ENCODE measurements at places on chromosomes 2 and 18.

DNA sequence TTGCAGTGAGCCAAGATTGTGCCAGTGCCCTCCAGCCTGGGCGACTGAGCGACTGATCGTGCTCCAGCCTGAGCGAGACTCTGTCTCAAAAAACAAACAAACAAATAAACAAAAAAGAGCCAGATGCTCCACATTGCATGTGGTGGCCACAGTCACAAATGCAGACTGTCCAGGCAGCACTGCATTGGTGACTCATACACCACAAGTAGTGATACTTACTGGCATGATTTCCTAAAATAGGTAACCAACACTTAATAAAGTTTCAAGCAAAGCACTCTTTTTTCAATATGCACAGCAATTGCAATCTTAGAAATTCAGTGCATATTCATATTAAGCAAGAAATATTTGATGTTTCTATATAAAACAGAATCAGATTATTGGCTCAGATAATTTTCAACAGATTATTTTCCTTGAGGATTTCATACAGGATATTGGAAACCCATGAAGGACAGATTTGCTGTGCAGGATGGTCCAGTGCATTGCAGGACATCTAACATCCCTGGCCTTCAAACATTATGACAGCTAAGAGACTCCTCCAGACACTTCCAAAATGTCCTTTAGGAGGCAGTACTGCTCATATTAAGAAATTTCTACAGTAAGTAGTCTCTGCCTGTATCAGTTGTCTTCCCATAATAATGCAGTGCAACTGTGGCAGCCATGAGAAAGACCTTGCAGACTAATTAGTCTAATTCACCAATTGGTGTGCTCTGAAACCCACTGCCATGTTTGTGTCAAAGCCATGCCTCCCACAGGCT lies 10.5 kb upstream of the SLC1A4 start:
- H3K27ac ChIP-seq: no peak overlapping the region
- H3K4me1 ChIP-seq: no peaks in the 10 kb centered on the region
- H3K36me3 ChIP-seq: no peaks in the 10 kb centered on the region
- DNase-seq: no peak

DNA sequence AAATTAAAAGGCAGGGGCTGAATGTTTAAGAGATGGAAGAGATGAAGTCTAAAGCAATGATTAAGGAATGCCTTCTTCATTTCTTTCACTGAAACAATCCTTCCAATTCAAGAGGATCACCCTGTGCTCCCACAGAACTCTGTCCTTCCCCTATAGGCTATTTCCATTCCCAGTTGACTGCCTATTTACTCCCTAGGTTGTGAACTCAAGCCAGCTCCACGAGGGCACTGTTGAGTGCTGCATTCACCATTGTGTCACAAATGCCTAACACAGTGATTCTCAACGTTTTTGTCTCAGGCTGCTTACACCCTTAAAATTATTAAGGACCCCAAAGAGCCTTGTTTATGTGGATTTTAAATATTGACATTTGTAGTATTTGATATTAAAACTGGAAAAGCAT lies 112.4 kb downstream of the AOX1 start:
- no peaks in the 10 kb centered on the region for H3K36me3 ChIP-seq
- no peak overlapping the region for H3K4me3 ChIP-seq
- no peak overlapping the region for H3K27ac ChIP-seq
- no peak for DNase-seq
- peaks cover 4% of the 10 kb centered on the region for H3K4me1 ChIP-seq
- H3K27me3 ChIP-seq: no peaks in the 10 kb centered on the region

- H3K27ac ChIP-seq: no peak overlapping the region
- no peaks in the 10 kb centered on the region for H3K27me3 ChIP-seq
- H3K36me3 ChIP-seq: no peaks in the 10 kb centered on the region
- peaks cover 35% of the 10 kb centered on the region for H3K4me1 ChIP-seq
- H3K4me3 ChIP-seq: no peak overlapping the region
Observed at GRCh38 chr2:200131307-200131706, 175.2 kb upstream of the SPATS2L start.

DNA sequence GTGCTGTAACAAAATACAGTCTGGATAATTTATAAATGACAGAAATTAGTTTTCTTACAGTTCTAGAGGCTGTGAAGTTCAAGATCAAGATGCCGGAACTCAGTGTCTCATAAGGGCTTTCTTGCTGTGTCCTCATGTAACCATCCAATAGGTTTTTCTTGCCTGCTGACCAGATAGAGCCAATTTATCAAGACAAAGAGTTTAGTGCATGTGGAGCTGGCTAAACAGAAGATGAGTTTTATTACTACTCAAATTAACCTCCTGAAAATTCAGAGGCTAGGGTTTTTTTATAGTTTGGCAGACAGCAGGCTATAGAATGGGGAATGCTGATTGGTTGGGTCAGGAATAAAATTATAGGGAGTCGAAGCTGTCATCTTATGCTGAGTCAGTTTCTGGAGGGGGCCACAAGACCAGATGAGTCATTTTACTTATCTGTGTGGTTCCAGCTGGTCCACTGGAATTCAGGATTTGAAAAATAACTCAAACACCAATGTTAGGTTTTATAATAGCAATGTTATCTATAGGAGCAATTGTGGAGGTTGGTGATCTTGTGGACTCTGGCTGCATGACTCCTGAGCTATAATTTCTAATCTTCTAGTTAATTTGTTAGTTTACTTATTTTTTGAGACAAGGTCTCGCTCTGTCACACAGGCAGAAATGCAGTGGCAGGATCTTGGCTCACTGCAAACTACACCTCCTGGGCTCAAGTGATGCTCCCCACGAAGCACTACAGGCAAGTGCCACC lies 3.2 kb upstream of the PDK1 start:
- no peak overlapping the region for H3K4me3 ChIP-seq
- no peaks in the 10 kb centered on the region for H3K36me3 ChIP-seq
- H3K27ac ChIP-seq: peak overlapping the region; percentile 66
- H3K27me3 ChIP-seq: no peaks in the 10 kb centered on the region
- peak; percentile 55 for DNase-seq
- peaks cover 9% of the 10 kb centered on the region for H3K4me1 ChIP-seq

DNA sequence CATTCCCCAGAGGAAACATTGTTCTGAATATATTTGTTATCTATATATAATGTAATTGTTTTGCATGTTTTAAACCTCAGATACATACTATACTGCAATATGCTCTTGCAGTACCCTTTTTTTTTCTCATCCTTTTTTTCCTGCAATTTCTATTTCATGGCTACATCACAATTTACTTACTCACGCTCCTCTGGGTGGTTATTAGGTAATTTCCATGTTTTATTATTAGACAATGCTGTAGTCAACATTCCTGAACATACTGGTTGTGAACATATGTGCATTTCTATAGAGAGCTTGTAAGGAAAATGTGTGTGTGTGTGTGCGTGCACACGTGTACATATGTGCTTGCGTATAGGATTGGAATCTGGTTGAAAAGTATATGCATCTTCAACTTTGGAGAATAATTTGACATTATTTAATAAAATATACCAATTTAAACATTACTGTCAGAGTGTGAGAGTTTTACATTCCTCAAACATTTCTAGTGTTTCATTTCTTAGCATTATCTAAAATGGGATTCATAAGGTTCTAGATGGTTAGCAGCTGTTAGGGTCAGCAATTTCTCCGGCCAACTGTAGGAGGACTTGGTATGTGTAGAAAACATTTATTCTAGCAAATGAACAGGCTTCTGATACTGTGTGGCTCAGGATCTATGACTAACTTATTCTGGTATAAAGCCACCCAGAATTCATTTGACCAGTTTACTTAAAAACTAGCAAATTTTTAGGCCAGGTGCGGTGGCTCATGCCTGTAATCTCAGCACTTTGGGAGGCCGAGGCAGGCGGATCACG lies 22.4 kb downstream of the NCOA1 start:
- DNase-seq: no peak
- H3K4me3 ChIP-seq: no peak overlapping the region
- H3K4me1 ChIP-seq: peaks cover 12% of the 10 kb centered on the region
- no peaks in the 10 kb centered on the region for H3K36me3 ChIP-seq
- H3K27me3 ChIP-seq: no peaks in the 10 kb centered on the region

GRCh38 chr2:118683460-118683859 lies 164.0 kb downstream of the EN1 start:
- no peak overlapping the region for H3K4me3 ChIP-seq
- H3K27ac ChIP-seq: no peak overlapping the region
- no peaks in the 10 kb centered on the region for H3K36me3 ChIP-seq

DNA sequence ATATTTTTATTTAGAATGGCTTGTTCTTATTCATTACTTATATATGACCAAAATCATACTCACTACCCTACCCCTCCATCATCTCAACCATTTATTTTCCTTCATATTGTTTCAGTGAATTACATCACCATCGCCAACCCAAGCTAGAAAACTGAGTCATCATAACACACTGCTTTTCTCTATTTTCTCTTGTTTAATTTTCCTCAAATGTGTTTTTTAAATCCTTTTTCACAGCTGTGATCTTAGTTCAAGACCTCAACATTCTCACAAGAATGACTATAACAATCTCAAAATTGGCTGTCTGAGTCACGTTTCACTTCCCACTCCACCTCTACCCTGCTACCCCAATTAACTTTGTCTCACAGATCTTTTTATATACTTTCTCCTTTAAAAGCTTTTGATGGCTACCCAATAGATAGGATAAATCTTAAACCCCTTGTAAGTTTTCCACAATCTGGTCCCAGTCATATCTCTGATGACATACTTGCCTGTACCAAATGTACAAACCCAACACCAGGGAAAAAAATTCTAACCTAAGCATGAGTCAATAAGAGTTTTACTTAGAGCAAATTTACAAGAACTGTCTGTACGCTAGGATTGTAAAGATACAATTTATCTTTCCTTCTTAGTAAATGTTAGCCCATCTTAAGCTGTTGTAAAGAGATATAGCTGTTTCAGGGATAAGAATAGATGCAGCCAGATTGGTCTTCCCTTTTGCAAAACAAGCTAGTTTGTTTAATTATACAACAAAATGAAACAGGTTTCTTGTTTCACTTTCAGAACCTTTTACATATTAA lies 635.1 kb upstream of the SLC39A10 start:
- H3K27ac ChIP-seq: no peak overlapping the region
- no peaks in the 10 kb centered on the region for H3K36me3 ChIP-seq
- H3K27me3 ChIP-seq: no peaks in the 10 kb centered on the region
- no peak overlapping the region for H3K4me3 ChIP-seq

DNA sequence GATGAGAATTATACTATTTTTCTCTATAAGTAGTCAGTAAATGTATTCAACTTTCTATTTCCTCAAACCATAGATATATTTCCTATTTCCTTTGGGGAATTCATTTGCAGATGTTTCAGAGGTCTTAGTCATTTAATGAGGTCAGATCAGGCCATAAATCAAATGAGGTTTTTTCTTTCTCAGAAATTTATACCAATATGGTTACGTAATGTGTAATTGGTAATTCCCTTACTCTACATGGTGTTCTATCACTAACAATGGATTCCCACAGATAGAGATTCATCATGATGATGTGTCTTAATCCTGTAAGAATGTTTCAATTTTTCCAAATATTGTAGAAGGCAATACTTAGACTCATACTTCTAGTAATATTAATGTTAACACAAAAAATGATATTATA lies 108.0 kb downstream of the DPP4 start:
- no peaks in the 10 kb centered on the region for H3K27me3 ChIP-seq
- no peak overlapping the region for H3K4me3 ChIP-seq
- DNase-seq: no peak
- no peak overlapping the region for H3K27ac ChIP-seq
- no peaks in the 10 kb centered on the region for H3K36me3 ChIP-seq
- no peaks in the 10 kb centered on the region for H3K4me1 ChIP-seq

DNA sequence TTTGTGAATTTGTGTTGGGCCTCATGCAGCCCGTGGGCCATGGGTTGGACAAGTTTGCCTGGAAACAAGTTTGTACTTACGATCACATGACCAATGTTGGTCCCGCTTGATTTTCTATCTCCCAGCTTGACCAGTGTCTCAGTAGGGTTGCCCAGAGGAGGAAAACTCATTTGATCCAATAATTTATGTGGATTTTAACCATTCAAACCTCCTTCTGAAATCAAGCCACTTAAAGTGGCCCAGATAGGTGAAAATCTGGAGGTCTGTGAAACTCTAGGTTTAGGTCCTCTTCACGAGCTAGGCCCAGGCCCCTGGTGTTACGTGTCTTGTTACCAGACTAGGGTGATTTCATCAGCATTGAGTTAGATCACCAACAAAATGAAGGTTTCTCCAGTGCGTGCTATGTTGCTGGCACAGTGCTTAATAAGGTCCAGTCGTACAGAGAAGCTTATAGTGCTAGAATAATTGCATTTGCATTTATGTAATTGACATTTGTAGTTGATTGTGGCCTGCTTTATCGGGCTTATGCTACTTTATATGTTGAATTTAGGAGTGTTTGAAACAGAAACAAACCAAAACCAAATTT lies 4.4 kb downstream of the ACTR2 start:
- peaks cover 3% of the 10 kb centered on the region for H3K4me1 ChIP-seq
- peaks cover 15% of the 10 kb centered on the region for H3K36me3 ChIP-seq
- no peak overlapping the region for H3K4me3 ChIP-seq

GRCh38 chr2:111244864-111245263 lies 124.2 kb downstream of the BCL2L11 start:
- H3K4me3 ChIP-seq: no peak overlapping the region
- H3K27me3 ChIP-seq: no peaks in the 10 kb centered on the region
- H3K27ac ChIP-seq: no peak overlapping the region
- no peaks in the 10 kb centered on the region for H3K4me1 ChIP-seq
- no peak for DNase-seq
- no peaks in the 10 kb centered on the region for H3K36me3 ChIP-seq

DNA sequence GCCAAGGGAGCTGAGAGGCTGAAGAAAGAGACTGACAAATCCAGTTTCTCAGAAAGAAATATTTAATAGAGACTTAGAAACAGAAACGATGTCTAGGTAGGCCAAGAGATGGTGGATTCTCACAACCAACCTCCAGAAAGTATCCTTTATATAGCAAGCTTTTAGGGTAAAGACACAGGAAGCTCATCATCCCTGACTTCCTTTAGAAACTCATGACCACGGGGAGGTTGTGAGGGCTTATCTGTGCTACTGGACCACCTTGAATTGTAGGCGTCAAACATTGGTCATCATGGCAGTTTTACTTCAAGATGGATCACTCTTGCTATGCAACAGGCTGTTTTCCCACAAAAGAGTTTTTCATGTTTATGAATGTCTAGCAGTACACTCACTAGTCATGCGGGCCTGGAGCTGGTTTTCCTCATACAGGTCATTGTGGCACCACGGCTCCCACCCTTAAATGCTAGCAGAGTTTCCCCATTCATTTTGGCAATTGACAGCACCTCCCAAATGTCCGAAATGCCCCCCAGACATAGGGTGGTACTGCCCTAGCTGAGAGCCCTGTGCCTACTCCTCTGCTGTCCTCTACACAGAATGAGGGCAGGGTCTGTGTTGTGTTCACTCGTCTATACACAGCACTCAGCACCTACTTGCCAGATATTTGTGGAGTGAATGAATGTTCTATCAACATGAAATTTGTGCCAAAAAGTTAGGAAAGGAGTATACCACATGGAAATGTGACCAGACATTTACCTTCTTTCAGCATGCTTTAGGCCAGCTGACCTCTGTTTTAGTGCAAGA lies 89.0 kb downstream of the TMEM247 start:
- no peaks in the 10 kb centered on the region for H3K36me3 ChIP-seq
- no peak for DNase-seq
- H3K4me1 ChIP-seq: no peaks in the 10 kb centered on the region
- H3K4me3 ChIP-seq: no peak overlapping the region
- H3K27me3 ChIP-seq: no peaks in the 10 kb centered on the region
- no peak overlapping the region for H3K27ac ChIP-seq
